ENCODE measurements at places on chromosomes 6 and 20.
A peak's percentile ranks its signal among the peaks of the same experiment; 100 is the strongest.

DNA sequence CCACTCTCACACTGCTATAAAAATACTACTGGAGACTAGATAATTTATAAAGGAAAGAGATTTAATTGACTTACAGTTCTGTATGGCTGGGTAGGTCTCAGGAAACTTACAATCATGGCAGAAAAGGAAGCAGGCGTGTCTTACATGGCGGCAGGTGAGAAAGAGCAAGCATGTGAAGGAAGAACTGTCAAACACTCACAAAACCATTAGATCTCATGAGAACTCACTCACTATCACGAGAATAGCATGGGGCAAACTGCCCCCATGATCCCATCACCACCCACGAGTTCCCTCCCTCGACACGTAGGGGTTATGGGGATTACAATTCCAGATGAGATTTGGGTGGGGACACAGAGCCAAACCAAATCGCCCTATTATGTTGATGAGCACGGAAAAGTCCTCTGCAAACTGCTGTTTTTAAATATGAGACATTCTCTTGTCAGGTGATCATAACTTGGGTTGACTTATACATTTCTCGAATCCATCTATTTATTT is 133.5 kb downstream of the AIG1 start:
- no peak for DNase-seq

GRCh38 chr6:49457771-49458170 is 5.3 kb downstream of the MMUT start:
- DNase-seq: no peak

DNA sequence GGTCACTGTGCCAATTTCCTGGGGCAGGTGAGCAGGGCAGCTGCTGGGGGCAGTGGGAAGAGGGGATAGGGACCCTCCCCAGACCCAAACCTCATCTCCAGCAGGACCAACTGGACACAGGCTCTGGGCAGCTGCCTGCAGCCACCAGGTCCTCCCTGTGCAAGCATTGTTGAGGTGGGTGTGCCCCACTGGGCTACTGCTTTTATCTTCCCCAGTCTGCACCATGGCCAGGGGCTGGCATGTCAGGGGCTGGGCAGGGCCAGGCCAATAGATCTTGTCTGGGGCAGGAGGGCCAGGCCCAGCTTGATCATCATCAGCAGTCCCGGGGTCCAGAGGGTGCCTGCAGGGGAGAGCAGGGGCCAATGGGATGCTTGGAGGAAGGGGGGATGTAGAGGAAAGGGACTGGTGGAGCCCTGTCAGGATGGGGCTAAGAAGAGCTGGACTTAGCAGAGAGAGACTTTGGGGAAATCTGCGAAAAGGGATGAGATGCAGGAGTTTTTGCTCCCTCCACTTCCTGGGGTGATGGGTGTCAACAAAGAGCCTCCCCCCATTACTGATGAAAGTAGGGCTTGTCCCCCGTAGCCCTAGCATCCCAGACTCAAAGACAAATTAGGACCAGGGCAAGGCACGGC is 5.7 kb downstream of the EBF4 start:
- DNase-seq: no peak

GRCh38 chr6:109738255-109738654 is 47.2 kb downstream of the FIG4 start:
- no peak for DNase-seq

DNA sequence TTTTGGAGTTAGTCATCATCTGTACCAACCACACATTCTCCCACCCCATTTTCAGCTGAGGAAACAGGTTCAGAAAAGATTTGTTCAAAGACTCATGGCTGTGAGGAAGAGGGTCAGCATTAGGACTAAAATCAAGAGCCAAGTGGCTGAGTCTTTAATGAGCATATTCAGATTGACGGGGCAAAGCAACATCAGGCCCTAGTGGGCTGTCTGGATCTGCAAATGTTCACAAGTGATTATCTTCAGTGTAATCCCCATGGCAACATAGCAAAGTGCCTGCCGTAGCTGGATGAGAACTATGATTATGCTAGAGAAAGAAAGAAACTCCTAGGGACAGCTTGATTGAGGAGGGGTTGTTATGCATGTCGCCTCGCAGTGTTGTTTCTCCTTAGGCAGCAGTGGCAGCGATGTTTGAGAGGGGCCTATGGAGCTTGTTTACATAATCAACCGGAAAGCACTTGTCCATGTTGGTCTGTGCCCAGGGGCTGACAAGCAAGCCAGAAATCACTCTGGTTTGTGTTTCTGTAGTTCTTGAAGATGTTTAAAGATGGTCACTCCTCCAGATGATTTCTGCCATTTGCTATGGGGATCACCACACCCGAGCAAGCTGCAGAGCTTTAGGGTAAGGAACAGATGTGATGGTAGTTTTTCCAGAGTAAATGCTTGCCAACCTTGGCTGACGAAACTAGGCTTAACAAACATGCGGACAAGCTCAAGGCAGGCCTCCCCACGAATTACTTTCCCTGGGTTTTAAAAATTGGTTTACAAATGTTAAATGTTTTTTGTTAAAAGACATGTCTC is 124.3 kb upstream of the MLIP start:
- DNase-seq: no peak

DNA sequence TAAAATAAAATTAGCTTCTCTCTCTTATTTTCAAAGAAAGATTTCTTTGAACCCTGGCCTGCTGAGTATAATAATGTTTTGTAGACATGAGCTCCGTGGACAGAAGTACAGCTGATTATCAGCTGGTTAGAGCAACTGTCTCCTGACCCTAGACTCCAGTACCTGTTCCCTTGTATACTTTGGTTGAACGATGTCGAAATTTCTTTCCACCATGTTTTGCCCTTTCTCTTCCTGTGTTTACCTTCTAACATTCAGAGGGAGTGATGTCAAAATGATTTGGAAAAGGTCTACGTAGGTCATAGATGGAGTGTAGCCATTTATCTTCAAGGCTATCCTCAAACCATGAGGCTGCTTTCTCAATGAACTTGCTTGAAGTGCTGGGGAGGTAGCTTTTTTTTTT is 16.8 kb upstream of the ADTRP start:
- no peak for DNase-seq

DNA sequence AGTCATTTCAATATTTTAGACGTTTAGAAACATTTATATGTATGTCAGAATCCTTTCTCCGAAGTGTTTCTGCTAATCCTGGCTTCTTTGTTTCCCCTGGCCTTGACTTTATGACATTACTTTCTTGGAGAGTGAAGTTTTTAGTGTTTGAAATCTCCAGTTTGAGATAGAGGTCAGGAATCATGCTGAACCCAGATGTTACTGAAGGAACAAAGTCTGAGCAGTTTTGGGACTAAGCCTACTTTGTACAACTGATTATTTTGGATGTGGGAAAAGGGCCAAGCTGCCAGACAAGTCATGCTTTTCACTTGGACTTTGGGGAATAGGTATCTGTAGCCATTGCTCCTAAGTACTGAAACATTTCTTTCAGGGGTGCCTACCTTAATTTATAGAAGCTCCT is 2.3 kb downstream of the RNF144B start:
- DNase-seq: no peak

GRCh38 chr6:106626485-106626884 is 2.8 kb downstream of the RTN4IP1 start:
- DNase-seq: no peak

GRCh38 chr6:92160226-92160625 is 1259.1 kb downstream of the EPHA7 start:
- DNase-seq: no peak

DNA sequence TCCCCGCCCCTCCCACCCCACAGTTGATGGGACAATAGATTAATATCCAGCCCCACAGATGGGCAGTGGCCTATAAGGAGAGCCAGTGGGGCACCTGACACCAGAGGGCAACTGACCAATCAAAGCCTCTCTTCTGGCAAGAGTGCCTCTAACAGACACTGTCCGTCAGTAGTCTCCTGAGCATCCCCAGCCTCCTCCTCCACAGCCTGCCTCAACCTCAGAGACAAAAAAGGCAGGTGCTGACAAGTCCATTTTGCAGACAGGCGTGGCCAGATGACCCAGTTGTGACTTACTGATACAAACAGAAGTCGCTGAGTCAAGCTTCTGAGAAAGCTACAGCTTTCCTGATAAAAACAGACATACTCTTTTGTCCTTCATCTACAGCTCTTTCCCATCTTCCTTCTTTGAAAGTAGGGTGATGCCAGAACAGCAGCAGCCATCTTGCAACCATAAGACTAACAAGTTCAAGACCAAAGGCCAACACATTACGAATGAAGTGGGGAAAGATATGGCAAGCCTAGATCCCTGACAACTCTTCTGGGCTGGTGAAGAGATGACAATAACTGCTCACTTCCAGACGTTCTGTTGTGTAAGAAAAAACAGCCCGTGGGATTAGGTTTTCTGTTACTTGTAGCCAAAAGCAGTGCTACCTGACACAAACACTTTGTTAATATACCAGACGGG is 12.3 kb downstream of the PPIL1 start:
- DNase-seq: no peak

DNA sequence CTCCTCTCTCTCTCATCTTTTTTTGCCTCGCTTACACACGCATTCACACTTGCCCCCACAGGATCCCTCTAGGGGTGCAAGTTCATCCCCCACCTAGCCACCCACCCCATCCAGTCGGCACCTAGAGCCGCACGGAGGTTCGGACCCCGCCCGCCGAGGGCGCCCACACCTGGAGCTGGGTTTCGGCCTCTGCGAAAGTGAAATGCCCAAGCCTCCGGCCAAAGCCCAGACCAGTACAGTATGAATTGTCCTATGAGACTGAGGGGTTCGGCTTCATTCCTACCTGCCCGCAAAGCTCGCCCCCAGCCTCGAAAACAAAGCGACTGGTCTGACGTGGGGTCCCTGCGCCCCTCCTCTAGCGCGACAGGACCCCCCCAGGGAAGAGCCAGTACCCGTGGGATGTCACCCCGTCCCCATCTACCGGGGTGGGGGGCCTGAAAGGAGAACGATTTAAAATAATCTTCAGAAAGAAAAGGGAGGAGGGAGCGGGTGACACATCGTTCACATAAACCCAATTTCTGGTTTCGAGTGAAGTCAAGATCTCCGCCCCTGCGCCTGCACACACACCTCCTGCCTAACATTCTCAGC is 1.5 kb downstream of the TFAP2A start:
- DNase-seq: no peak

DNA sequence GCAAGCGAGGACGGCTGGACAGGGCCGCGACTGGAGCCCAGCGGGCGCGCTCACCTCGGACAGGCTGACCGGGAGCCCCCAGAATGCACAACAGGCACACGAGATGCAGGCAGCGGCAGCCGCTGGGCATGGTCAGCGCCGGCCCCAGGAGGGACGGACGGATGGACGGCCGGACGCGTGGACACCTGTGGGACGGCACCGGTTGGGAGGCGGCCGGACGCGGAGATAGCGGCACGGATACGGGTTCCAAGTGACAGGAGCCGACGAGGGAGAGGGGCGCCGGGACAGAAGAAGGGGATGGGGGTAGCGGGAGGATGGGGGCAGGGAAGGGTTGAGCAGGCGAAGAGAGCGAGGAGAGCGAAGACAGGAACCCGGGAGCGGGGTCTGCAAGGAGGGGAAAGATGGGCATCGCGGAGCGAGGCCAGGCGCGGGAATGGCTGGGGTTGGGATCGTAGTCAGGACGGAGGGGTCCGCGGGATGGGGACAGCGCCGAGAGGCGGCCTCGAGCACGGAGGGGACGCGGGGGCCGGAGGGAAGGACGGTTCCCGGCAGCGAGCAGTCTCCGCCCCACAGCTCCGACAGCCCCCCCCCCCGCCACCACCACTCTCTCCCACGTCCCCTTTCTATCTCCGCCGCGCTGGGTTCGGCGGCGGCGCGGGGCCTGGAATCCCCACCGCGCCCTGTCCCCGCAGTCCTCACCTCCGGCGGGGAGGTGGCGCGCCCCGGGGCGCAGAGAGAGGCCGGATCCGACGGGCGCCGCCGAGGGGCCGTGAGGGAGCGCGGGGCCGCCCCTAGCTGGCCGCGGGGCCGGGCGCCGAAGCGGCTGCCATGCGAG is 435 bp downstream of the DLK2 start:
- peak; percentile 79 for DNase-seq

DNA sequence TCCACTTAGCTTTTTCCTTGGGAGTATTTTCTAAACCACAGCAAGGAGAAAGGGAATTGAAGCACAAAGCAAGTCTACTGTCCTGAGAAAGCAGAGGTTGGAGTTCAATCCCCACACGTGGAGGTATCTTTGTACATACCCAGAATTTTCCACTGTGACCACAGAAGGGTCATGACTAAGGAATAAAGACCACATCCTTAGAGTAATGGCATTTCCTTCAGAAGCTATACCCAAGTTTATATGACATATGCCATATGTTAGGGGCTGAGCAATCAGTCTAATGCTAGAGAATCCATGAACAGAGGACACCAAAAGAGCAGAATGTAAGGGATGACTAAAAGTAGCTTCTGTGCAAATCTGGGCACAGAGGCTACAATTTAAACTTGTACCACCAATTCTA is 46.4 kb downstream of the ATG5 start:
- DNase-seq: no peak

DNA sequence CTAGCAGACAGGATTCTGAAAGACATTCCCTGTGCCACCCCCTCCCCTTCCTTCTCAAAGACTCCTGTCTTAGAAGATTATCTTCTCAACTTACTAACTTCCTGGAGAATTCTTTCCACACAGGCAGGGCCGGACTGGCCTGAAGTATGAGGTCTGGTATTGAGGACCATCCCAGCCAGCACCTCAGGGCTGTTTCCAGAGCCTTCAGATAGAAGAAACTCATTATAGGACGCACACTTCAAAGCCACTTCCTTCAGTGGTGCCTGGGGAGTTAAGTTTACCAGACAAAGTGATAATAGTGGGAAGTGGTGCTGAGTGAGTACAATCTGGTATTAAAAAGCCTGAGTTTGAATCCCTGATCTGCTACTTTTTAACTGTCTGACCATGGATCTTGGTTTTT is 15.6 kb downstream of the KCNS1 start:
- no peak for DNase-seq

All from NCI-H1092 treated with DMSO at 0.1 percent for 48 hours (cell line).